Right ventricle myocardium inferior (tissue), 1 donor: ENCODE measurements at places on chromosomes 3 and 15. TPM values are rescaled to one million over a fixed set of nuclear protein-coding genes. Genes with fewer than 3 reads are reported as not detected.

DNA sequence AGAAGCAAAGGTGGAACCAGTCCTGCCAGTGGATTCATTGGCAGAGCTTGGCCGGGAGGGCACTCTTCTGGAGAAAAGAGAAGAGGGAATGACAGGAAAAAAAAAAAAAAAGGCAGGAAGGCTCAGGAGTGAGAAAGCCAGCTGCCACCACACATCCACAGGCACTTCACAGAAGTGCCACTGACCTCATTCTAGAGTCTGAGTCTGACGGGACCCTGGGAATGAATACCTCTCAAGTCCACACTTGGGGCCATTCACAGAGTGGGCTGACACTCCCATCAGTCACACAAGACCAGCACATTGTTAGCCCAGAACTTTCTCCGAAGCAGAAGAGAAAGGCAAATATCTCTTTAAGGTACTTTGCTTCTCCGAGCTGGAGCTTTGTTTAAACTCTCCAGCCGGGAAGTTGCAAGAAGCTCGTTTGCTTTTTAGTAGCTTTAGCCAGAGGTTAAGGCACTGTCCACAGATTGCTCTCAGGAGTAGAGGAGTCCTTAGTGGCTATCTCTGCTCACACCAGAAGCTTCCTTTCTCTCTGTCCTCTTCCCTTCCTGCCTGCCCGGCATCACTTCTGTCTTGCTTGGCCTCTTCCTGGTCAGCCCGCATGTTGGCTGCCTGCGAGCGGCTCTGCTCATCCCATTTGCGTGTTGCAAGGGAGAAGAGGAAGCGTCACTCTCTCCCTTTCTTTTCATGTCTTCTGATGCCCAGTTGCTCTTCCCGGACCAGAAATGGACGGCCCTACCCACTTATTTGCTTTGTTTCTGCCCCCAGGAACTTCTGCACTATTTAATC lies 53.8 kb downstream of the CMTM6 start:
- no peak for DNase-seq

GRCh38 chr15:73313861-73314260 lies 54.9 kb downstream of the HCN4 start:
- no peak for DNase-seq

GRCh38 chr3:140863580-140864009 lies 78.0 kb upstream of the SLC25A36 start:
- DNase-seq, result no peak

- no peak for DNase-seq
Observed at GRCh38 chr3:51646091-51646490, 25.0 kb upstream of the TEX264 start.

DNA sequence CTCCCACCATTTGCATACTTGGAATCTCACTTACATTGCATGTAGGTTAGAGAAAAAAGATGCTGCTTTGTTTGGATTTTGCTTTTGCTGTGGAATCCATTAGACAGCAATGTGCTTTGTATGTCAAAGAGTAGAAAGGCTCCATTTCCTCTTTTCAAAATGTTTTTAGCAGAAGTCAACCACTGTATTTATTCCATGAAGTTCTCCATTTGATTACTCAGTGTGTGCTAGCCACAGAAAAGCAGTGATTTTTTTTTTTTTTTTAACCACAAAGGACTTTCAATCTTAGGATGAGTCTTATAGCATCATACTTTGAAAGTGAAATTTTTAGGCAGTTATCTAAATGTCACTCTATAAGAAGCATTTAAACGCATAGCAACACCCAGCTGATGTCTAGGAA lies 285.0 kb upstream of the ADAMTS9 start:
- DNase-seq, result no peak

GRCh38 chr3:124295362-124295761 lies 303.4 kb upstream of the ROPN1 start:
- no peak for DNase-seq

Gene TEX55
- total RNA-seq, result not detected

DNA sequence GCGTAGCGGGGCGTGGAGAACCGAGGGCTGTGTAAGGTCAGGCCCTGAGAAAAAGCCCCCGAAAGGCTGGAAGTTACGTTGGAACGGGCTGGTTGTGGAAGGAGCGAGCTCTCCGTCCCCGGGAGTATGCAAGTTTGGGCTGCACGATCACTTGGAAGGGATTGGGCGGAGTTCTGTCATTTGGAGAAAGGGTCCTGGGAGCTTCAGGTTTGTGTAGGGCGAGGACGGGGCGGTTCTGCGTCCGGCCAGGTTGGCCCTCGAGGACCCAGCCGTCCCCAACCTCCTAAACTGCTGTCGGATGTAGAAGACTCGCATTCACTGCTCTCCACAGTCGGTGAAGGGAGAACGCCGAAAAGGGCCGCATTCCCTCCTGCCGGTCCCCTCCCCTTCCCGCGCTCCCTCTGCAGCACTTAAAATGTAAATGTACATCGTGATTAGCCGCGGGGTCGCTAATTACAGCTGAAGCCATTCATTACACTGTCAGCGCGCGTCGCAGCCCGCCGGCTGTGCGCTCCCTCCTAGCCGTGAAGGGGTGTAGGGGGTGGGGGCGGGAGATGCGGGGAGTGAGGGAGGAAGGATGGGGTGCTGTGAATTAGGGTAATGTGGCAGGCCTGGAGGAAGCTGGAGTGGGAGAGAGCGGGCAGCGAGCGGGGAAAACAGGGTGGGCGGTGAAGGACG lies 2.5 kb upstream of the RPP25 start:
- no peak for DNase-seq

DNA sequence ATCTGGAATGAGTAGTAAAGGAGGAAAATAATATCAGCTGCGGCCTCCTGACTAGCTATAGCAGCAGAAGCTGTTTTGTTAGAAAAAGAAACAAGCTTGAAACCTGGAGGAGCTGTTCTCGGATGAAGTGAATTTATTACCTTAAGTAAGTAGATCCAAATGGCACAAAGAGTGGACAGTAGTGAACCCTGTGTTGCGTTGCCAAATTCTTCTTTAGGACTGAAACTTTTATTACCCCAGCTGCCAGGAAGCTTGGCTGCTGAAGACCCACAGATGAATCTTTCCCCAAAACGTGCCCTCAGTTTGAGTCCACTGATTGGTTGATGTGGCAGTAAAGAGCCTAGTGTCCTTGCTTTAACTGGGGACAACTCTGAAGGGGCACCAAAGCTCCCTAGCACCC lies 366.8 kb upstream of the GBE1 start:
- DNase-seq, result no peak

- DNase-seq, result no peak
Observed at GRCh38 chr15:64148168-64148567, 3.4 kb upstream of the SNX22 start.

Gene C3orf70
- total RNA-seq, result 2.0 TPM

Gene COL6A5
- not detected for total RNA-seq

- no peak for DNase-seq
Observed at GRCh38 chr3:60575718-60576272, 675.5 kb downstream of the FHIT start.

- DNase-seq, result no peak
Observed at GRCh38 chr15:94305133-94305532, 73.8 kb downstream of the MCTP2 start.

DNA sequence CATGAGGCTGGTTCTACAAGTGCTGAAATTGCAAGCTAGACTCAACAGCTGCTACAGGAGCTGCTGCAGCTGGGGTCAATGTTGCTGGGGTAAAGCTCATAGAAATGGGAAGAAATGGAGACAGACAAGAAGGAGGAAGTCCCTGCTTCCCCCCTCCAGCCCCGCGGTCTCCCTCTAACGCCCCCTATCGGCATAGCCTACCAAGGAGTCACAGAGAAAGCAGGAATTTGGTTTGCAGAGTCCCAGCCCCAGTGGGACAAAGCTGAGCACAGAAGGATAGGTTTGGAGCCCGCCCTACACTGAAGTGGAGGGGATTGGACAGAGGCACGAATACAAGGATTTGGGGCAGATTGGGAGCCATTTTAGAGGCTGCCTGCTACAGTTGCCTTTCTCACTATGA lies 176.9 kb upstream of the ANKRD28 start:
- DNase-seq, result no peak

Gene SLC6A11
- total RNA-seq, result not detected
